ENCODE measurements at places on chromosomes 4 and X.

GRCh38 chr4:121690001-121690400, 6.8 kb downstream of the ANXA5 start:
- no peak for DNase-seq

- no peak for DNase-seq
These were observed 904.8 kb downstream of the PDHA2 start for GRCh38 chr4:96744676-96745075.

GRCh38 chr4:144782345-144782744, 136.4 kb downstream of the HHIP start:
- no peak for DNase-seq

DNA sequence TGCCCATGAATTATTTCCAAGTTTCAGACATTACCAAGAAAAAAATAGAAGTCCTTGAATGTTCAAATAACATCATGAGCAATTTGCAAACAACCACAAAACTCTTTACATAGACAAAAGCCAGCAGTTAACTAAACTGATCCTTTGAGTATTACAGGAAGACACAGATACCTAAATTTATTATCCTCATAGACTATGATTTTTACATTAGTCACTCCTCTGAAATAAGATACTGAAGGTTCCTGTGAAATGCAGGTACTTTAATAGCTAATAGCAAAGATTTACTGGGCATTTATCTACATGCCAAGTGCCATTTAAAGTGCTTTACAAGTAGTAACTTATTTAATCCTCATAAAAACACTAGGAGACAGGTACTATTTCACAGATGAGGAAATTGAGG, 37.7 kb downstream of the GPR82 start:
- DNase-seq = no peak

GRCh38 chr4:45043911-45044310, 317.6 kb upstream of the GNPDA2 start:
- no peak for DNase-seq

GRCh38 chrX:101676571-101676970, 16.9 kb upstream of the ARMCX2 start:
- DNase-seq = no peak

DNA sequence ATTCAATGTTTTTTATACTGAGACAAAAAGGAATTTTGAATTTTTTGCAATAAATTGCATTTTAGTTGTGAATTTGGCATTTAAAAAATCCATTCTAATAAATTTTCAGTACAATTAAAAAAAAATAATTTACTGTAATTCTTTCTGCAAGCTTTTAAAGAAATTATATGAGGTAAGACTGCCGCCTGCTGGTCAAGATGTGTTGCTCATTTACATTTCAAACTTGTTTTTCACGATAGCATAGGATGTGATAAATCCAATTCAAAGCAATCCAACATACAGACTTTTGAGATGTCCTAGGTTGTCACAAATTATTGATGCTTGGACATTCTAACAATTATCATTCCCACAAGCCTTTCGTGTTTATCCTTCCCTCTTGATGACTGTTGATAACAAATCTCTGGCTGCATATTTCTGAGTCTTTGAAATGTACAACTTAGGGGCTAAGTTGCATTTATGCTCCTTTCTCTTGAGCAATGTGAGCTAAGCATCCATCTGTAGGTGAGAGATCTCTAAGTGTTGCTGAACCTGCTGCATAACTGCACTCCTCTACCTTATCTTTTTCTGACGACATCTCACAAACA, 21.7 kb upstream of the MFAP3L start:
- peak; percentile 43 for DNase-seq

GRCh38 chrX:120741452-120741851, 111.6 kb upstream of the C1GALT1C1 start:
- no peak for DNase-seq

- no peak for DNase-seq
These were observed 40.4 kb upstream of the MAOA start for GRCh38 chrX:43615660-43616059.

- DNase-seq = peak; percentile 41
These were observed 75.0 kb downstream of the PTTG2 start for GRCh38 chr4:38034986-38035882.

DNA sequence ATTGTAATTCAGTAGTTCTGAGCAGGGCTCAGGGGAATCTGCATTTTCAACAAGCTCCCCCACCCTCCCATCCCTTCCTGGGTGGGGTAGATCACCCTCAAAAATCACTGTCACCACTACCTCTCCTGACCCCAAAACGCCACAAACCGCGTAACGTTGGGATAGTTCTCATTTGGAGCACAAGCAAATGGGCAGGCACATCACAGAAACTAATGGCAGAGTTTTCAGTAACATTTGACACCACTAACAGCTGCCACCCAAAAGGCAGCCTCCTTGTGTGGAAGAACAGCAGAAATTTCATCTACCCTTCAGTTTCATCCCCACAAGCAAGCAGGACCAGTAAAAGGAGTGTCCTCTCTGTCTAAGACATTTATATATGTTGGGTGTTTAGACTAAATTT, 132.7 kb downstream of the PALLD start:
- DNase-seq = no peak

DNA sequence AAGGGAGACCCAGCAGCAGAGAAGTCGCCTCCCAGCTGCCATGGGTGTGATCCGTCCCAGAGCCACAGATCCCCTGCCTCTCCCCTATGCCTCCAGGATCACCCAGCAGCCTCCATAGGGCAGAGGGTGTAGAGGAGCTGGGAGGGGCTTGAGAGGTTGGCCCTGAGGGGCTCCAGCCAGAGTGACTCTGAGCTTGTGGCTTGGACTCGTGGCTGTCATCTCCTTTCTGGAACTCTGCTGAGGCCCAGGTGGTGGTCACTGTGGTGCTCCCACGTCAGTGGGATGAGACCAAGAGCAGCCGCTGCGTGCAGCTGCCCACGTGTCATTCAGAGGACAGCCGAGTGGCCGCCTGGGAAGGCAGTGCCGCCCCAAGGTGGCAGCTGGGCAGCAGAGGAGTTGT, 4.2 kb downstream of the TACC3 start:
- DNase-seq = no peak

DNA sequence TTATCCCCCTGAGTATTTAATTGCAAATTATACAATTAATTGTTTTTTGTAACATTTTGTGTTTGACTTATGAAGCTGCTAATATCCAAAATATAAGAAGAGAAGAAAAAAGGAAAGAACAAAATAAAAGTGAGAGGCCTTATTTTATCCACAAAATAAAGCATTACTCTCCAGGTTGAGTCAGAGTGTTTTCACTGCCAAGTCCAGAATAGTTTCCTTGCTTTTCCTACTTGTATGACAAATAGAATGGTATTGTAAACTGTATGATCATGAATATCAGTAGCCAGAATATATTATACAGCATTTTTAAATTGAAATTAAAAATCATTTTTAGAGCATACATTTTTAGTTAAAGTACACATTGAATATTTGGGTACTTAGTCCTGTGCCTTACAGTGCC, 237.8 kb downstream of the NDST4 start:
- DNase-seq = no peak

Measured in NCI-H1092 (cell line).